Neuronal stem cell (in vitro differentiated cells): ENCODE measurements at places on chromosomes 1 and 21.

DNA sequence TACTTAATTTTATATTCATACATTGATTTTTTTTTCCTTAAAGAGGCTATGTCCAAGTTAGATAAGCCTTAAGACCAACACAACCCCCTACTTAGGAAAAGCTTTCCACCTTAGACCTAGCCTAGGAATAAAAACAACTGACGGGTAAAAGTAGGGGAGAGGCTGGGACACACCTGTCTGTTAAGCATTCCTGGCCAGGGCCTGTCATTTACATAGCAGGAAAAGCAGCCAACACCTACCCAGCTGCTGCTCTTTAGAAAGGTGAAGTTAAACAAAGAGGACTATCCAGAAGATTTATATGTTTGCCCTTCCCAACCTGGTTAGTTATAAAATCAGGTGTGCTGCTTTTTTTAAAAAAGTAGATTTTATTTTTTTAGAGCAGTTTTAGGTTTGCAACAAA is 29.1 kb upstream of the SAMD13 start:
- DNase-seq, result no peak

DNA sequence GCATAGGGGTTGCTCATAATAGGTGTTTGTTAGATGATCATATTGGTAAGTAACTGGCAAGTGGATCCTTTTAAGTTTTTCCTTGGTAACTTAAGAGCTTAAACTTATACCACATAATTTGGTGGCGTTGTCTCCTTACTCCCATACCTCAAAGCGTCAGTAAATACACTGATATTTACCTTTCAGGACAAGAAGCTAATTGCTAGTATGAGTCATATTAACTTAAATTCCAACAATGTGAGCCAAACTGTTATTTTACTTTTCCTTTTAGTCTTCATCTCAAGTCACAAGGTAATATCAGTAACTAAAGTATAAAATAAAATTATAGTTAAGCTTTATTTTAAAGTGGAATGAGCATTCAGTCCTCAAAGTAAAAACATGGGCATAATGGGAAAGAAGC is 9.0 kb upstream of the SH3GLB1 start:
- no peak for DNase-seq

DNA sequence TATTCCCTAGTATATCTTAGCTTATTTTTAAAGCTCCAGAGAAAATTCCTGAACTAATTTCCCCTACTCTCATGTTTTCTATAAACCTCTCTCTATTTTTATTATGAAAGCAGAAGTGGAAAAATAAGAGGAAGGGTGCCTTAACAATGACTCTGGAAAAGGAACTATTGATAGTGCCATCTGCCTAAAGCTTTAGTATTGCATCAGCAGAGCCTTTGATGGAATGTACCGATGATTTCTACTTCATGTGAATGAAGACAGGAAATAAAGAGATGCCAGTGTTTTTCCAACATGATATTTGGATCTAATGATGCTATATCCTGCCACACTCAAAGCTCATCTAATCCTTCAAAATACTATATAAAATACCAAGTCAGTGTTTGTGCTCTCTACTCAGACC is 35.1 kb downstream of the TNFSF18 start:
- DNase-seq, result no peak

DNA sequence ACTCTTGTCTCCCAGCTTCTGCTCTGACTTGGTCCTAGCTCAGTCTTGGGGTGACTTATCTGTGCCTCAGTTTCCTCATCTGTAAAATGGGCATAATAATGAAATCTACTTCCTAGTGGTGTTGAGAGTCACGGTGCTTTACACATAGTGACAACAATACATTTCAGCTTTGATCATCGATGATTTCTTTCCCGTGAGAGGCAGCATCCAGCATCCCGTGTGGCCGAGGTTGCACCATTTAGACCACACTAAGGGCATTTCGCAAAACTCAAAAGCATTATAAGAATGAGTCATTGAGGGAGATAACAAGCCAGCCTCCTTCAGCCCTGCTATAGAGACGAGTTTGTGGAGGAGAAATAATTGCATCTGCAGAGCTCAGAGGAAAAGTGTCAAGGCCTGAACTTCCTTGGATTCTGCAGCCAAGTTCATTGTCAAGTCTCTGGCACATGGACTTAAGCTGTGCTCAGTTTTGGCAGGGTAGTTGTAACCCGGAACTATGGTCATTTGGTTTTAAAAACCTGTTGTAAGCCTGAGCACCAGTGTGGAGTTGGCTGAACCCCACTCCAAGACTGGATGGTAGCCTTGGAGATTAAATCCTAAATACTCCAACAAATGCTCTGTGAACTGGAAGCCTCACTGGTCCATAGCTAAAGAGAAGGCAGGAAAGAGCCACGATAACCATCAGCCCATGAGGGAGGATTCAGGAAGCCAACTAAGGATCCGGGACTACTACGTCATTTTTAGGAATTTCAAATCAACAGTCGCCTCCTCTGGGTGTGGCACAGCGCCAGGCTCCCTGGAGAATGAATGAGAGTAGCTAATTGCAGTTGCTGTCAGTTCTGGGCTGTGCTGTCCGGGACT is 64.2 kb downstream of the TCP10L start:
- DNase-seq, result no peak

- no peak for DNase-seq
These were observed 29.4 kb upstream of the STUM start for GRCh38 chr1:226519135-226519534.

DNA sequence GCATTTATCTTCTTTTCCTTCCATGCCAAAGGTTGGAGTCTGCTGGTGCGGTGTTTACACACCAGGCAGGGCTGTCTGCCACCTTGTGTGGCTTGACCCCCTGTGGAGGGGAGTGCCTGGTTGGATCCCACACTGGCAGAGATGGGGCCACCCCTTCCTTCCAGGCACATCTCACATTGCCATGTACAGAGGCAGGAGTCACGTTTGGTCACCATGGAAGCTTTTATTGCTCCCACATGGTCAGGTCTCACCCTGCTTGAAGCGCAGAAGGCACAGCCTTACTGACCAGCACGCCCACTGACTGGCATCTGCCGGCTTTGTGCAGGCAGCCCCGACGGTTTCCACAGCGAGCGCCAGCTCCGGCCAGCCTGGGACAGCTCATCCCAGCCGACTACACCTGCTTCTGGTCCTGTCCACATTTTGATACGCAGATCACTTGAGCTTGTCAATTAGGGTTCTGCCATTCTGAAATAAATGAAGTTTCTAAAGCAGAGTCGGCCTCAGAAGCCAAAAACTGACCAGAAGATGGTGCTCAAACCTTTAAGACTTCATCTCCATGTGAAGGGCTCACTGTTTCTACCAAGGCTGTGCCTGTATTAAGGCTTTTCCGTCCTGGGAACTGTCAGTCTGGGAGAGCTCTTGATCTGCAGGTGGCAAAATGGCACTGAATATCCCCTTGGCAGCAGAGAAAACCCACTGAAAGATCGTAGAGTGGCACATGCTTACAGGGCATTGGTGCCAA is 35.6 kb upstream of the EPHA8 start:
- peak; percentile 15 for DNase-seq

DNA sequence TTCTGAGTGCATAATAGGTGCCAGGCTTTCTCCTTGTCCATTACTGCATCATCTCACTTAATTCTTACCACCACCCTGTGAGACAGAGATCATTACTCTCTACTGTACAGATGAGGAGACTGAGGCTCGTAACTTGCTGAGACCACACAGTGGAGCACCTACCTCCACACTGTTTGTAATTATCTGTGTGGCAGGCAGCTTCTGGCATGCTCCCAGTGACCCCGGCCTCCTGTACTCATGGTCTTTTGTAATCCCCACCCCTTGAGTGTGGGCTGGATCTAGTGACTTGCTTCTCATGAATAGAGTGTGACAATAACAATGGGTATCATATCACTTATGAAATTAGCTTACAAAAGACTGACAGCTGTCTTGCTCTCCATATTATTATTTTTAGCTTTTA is 407.3 kb downstream of the MATN1 start:
- no peak for DNase-seq

GRCh38 chr1:219965285-219966070 is 37.1 kb upstream of the SLC30A10 start:
- DNase-seq, result no peak

DNA sequence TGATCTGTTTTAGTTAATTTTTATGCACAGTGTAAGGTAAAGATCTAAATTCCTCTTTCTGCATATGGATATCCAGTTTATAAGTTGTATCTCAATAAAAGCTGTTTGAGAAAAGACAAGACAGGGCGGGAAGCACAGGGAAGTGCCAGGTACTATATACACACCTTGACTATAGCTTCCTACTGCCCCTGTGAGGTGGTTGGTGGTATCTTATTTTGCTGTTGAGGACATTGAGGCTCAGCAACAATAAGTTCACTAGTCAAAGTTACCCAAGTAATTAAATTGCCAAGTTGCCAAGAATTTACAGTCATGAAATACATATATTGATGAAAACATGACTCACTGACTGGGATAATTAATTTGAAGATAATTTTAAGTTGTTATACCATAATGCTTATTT is 109.1 kb downstream of the CD247 start:
- DNase-seq, result no peak

- no peak for DNase-seq
These were observed 59.8 kb downstream of the CAPN2 start for GRCh38 chr1:223771814-223772770.

DNA sequence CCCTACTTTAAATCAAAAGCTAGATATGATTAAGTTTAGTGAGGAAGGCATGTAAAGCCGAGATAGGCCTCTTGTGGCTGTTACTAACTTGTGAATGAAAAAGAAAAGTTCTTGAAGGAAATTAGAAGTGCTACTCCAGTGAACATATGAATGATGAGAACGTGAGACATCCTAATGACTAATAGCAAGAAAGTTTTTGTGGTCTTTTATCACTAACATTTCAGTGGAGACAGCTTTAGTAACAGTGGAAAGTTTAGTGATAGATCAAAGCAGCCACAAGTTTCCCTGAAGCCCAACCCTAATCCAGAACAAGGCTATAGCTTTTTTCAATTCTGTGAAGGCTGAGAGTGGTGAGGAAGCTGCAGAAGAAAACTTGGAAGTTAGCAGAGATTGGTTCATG is 73.6 kb upstream of the LRRC8B start:
- no peak for DNase-seq

GRCh38 chr1:65114322-65114721 is 33.7 kb upstream of the AK4 start:
- no peak for DNase-seq

DNA sequence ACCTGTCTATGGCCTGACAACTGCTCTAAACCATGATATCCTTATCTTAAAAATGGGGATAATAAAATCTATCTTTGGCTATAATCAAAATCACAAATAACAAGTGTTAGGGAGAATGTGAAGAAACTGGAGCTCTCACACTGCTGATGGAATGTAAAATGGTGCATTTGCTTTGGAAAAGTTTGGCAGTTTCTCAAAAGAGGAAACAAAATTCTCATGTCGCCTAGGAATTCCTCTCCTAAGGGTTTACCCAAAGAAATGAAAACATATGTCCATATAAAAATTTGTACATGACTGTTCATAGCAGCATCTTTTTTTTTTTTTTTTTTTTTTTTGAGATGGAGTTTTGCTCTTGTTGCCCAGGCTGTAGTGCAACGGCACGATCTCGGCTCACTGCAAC is 64.3 kb downstream of the ZNF281 start:
- DNase-seq, result no peak

GRCh38 chr1:243944429-243945160 is 94.6 kb upstream of the AKT3 start:
- no peak for DNase-seq

DNA sequence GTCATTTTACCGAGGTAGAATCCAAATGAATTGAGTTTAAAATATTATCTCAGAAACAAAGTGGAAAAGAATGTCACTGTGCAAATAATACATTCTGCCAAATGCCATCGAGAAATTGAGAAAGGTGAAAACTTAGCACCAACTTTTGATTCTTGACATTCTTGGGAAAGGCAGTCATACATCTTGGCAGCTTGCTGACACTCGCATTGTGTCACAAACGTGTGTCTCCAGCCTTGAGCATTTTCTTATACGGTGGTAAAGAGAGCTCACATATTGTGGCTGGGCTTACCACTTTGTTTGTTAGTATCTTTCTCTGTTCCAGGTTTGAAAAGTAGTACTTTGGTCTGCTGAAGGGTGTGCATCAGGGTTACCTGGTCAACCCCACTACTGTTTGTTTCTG is 1456.1 kb downstream of the BRINP3 start:
- no peak for DNase-seq

DNA sequence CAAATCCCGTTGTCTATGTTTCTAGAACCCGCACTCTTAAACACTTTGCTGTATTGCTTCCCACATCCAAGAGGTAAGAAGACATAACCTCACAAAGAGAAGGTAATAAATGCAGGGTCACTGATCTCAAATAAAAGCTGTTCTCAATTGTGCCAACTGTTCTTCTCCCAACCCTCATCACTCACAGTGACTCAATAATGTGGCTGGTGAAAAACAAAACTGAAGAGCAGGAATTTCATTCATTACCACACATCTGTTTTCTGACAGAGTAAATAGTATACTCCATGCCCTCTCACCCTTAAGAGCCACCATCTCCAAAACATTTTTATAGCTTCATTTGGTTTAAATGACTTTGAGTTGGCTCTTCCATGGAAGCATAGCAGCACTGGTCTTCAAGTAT is 6.2 kb upstream of the ERICH3 start:
- DNase-seq, result no peak

GRCh38 chr1:207172321-207172720 is 68.3 kb downstream of the C4BPA start:
- DNase-seq, result no peak

DNA sequence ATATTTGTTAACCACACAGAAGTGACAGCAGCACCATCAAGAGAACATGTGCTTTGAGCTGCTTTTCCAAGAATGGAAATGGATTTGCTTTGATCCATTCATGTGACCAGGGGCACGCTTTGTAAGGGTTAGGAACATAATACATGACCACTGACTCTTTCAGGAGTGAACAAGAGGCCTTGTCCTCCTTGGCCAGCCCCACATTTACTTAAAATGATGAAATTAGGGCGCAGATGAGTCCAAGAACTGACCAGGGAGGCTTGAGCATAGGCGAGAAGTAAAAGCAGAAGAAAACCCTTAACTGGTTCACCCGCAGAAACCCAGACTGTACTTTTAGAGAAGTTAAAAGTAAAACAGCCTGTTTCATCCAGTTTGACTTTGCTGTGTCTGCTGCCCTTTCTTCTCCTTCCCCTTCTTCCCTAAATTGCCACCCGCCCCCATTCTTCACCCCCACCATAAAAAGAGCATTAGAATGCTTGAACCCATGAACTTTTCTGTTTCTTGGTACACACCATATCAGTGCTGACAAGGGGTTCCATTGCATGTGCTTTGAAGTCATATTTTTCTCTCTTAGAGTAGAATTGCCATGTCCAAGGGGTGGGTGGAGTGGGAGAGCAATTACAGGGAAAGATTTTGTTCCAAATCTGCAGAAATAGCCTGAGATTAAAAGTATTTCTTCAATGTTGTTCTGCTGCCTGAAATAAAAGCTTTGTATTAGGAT is 2.6 kb upstream of the GLUL start:
- DNase-seq, result no peak
